Sciatic nerve (tissue), 2 donors: ENCODE measurements at places on chromosomes 12 and 14. TPM values are rescaled to one million over a fixed set of nuclear protein-coding genes. Genes with fewer than 3 reads are reported as not detected.

The IFI27L2 gene
- 85.4 TPM for total RNA-seq

The RNASE2 gene
- total RNA-seq: 3.7 TPM

The PPFIA2 gene
- 29.5 TPM for total RNA-seq

The ERBB3 gene
- 159 TPM for total RNA-seq

The TMPRSS12 gene
- not detected for total RNA-seq

The ANAPC7 gene
- total RNA-seq: 62.7 TPM

The RDH5 gene
- 23.3 TPM for total RNA-seq

The ESPL1 gene
- total RNA-seq: 1.2 TPM

The CLEC2B gene
- total RNA-seq: 32.6 TPM

The CCDC196 gene
- not detected for total RNA-seq

The HOXC11 gene
- total RNA-seq: 1.2 TPM

The AKAP3 gene
- total RNA-seq: 2.4 TPM

The NKX2-1 gene
- total RNA-seq: 0.22 TPM

The CTSG gene
- 6.3 TPM for total RNA-seq

The DLK1 gene
- total RNA-seq: 0.22 TPM

The MAP3K9 gene
- total RNA-seq: 0.36 TPM

The TEAD4 gene
- total RNA-seq: 30.1 TPM

The ASCL1 gene
- not detected for total RNA-seq

The TRIM9 gene
- 5.4 TPM for total RNA-seq

The AKAP6 gene
- total RNA-seq: 6.4 TPM

The KRT74 gene
- total RNA-seq: not detected

The RD3L gene
- total RNA-seq: not detected

The CLEC14A gene
- total RNA-seq: 47.3 TPM

The TAS2R7 gene
- total RNA-seq: not detected

The TPPP2 gene
- total RNA-seq: 0.49 TPM

The TMPO gene
- 54.5 TPM for total RNA-seq

The CLMN gene
- total RNA-seq: 41.8 TPM

The KRT79 gene
- not detected for total RNA-seq

The OR4E2 gene
- total RNA-seq: not detected

The GLT8D2 gene
- total RNA-seq: 44.8 TPM

The CLEC7A gene
- total RNA-seq: 32.4 TPM

The RFX4 gene
- not detected for total RNA-seq

The RHEBL1 gene
- 2.7 TPM for total RNA-seq

The KRT73 gene
- not detected for total RNA-seq

The SLC17A8 gene
- not detected for total RNA-seq

The ZC2HC1C gene
- total RNA-seq: 2.5 TPM

The KRT80 gene
- 0.13 TPM for total RNA-seq

The EIF2S3B gene
- 0.62 TPM for total RNA-seq

The GLIPR1L2 gene
- total RNA-seq: 4.6 TPM

The HPD gene
- total RNA-seq: 0.40 TPM

The DHH gene
- total RNA-seq: 54.5 TPM

The NRXN3 gene
- 38.1 TPM for total RNA-seq

The RNF212B gene
- not detected for total RNA-seq

The SDR9C7 gene
- 0.18 TPM for total RNA-seq

The LGR5 gene
- 2.3 TPM for total RNA-seq

The PRICKLE1 gene
- 100 TPM for total RNA-seq

The ETFBKMT gene
- total RNA-seq: 5.8 TPM

The KRT4 gene
- not detected for total RNA-seq

The LLPH gene
- total RNA-seq: 21.4 TPM

The B4GALNT3 gene
- 28.8 TPM for total RNA-seq

The TAS2R8 gene
- total RNA-seq: 0.27 TPM

The KRT2 gene
- total RNA-seq: not detected

The TPCN1 gene
- 90.6 TPM for total RNA-seq

The TAS2R42 gene
- not detected for total RNA-seq

The SRGAP1 gene
- total RNA-seq: 16.0 TPM

The PPP1R36 gene
- 2.5 TPM for total RNA-seq

The DTX1 gene
- total RNA-seq: 10.1 TPM

The SMIM41 gene
- 12.4 TPM for total RNA-seq

The DCAF4 gene
- 14.0 TPM for total RNA-seq
